Thoracic aorta (tissue), 2 donors: ENCODE measurements at places on chromosomes 2 and 18. TPM values are rescaled to one million over a fixed set of nuclear protein-coding genes. Genes with fewer than 3 reads are reported as not detected.

Gene C2orf81
- 1.9 TPM for total RNA-seq

Gene SNRPD1
- 7.8 TPM for total RNA-seq

Gene CABLES1
- total RNA-seq: 28.7 TPM

Gene IL1R2
- total RNA-seq: 47.7 TPM

Gene SOX11
- not detected for total RNA-seq

Gene KLHL41
- 0.28 TPM for total RNA-seq

Gene CTAGE1
- not detected for total RNA-seq

Gene TUBA4B
- not detected for total RNA-seq

Gene CKAP2L
- total RNA-seq: not detected

Gene DPP4
- 2.0 TPM for total RNA-seq

DNA sequence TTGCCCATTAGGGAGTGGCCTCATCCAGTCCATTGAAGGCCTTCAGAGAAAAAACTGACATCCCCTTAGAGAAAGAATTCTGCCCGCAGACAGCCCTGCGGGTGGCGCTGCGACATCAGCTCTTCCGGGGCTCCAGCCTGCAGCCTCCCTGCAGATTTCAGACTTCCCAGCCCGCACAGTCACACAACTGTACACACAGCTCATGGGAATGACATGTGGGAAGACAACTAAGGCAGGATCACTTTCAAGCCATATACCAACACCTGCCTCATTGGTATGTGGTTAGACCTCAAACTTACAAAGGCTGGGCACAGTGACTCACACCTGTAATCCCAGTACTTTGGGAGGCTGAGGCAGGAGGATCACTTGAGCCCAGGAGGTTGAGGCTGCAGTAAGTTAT, 24.8 kb upstream of the TUBB6 start:
- no peak for DNase-seq

DNA sequence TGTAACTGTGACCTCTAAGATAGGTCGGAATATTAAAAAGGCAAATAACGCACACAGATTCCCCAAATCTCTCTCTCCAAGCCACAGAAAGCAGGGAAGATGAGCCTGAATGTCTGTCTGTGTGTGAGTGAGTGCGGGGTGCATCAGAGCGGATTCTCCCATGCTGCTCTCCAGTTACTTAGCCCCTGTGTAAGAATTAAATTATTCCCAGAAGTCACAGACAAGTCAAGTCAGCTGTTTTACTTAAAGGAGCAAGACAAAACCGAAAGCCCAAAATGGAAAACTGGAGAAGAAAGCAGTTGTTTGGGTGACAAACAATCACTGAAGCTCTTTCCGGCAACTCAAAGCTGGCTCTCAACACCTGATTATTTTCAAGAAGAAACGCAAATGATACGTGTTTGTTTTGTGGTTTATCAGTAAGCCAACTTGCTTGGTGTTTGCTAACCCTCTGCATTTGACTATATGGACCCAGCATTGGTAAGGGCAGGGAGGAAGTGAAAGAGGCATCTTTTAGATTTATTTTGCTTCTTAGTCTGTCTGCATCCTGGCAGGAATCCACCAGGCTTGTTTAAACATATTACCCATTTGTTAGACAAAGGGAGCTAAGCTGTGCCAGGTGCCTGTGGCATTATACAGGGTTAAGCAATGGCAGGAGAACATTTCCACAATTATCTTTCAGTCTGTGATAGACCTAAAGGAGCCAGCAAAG, 121.5 kb upstream of the CREB1 start:
- DNase-seq: no peak

- no peak for DNase-seq
Measured at GRCh38 chr18:24273596-24273995, 124.0 kb downstream of the OSBPL1A start.

GRCh38 chr18:54968807-54969206, 9.5 kb upstream of the CCDC68 start:
- no peak for DNase-seq

GRCh38 chr2:11647834-11648600, 22.0 kb downstream of the NTSR2 start:
- DNase-seq: no peak

DNA sequence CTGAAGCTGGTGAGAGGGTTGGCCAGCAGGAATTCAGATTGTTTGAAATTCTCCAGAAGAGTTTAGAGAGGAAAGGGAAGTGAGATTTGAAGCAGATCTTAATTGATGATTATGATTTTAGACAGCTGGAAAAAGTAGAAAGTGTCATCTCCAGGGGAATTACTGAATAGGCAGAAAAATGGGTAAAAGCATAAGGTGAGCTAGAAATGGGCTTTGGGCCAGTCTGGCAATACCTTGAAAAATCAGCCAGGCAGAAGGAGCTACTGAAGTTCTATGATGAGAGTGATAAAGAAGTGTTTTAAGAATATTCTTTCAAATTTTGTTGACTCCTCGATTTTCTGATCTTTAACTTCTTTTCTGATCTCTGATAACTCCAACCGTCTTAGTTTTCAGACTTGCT, 172.9 kb upstream of the CCDC150 start:
- DNase-seq: no peak

DNA sequence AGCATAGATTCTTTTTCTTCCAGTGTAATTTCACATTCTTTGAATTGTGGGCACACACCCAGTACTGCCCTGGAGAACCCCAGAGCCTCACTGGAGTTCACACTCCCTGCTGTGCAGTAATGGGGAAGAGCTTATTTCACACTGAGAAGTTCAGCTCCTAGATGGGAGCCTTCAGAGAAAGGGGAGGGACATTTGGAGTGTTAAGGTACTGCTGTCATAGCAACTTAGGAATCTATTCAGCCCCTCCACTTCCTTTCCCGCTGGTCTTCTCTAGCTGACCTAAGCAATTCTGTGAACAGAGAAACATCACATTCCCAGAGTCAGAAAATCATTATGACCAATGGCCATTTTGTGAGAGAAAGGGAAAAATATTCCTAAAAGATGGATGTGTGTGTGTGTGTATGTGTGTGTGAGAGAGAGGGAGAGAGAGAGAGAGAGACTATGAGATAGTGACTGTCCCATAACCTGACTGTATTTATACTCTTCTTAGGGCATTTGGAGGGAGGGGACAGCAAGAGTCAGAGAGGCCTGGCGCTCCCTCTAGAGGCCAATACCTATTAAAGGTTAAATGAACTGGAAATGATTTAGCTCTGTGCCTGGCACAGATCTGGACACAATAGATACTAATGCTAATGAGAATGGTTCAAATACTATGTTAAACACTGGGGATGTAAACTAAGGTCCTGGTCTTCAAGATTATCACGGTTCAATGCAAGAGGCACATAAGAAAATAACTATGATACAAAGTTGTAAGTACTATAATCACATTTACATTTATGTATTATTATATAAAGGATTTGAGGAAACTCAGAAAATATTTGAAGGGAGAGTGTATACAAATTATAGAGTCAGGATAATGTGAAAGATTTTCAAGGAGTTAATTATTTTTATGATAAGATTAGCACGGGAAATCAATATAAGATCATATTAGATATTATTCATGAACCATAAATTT, 41.5 kb upstream of the RPE start:
- no peak for DNase-seq

GRCh38 chr2:3414133-3414860, 34.8 kb downstream of the TRAPPC12 start:
- DNase-seq: no peak

DNA sequence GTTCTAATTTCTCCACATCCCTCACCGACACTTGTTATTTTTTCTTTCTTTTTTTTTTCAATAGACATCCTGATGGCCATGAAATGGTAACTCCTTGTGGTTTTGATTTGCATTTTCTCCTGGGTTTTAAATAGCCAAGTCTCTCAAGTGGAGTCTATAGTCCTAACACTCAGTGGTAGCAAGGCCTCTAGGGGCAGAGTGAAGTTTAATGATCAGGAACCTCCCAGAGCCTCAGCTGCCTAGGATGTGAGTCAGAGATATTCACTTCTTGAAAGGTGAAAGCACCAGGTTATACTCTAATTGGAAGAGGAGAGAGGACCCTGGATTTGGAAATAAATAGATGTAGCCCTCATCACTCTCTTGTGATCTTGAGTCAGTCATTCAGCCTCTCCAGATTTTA, 62.7 kb upstream of the CAPN13 start:
- no peak for DNase-seq

DNA sequence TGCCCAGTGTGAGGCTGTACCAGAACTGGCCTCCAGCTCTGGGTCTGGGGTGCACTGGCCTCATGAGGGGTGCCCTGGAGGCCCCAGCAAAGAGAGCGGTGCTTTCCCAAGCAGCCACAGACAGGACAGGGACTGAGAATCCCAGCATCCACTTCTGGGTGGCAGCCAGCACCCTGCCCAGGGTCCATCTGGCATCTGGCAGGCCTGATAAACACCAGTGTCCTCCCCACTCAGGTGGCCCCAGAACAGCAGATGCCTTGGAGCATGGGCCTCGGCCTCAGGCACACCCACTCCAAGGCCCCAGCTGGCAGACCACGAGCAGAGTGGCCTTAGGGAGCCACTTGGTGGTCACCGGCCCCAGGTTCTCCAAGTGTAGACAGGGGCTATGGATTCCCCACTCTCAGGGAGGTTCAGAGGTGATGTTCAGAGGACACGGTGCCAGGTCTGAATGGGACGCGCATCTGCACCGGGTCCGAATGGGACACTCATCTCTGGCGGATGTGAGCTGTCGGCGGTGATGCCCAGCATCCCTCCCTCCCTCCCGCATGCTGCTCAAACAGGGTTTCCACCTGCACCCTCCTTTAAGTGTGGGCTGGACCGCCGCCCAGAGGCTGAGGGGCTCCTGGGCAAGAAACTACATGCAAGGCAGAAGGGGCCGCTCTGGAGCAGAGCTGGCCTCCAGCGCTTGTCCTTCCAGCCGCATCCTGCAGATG, 82.2 kb upstream of the GPC1 start:
- no peak for DNase-seq

GRCh38 chr2:148914463-148914862, 39.4 kb downstream of the KIF5C start:
- no peak for DNase-seq

- DNase-seq: no peak
Measured at GRCh38 chr2:45617496-45617895, 6.4 kb upstream of the SRBD1 start.

DNA sequence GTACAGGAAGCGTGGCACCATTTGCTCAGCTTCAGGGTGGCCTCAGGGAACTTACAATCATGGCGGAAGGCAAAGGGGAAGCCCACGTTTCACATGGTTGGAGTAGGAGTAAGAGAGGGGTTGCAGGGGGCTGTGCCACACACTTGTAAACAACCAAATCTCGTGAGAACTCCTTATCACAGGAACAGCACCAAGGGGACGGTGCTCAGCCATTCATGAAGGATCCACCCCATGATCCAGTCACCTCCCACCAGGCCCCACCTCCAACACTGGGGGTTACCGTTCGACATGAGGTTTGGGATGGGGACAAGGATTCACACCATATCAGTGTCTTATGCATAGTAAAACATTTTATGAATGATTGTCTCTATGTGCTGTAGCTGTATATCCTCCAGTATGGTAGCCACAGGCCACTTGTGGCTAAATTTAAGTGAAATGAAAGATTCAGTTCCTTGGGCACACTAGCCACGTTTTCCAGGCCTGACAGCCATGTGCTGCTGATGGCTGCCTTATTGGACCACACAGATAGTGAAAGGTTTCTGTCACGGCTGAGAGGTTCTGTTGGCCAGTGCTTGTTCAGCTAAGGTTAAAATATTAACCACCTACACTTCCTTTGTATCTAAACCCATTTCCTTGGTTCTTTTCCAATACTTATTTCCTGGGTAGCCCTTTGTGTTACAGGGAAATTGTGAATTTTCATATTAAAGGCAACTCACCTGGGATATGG, 77.3 kb downstream of the AGAP1 start:
- DNase-seq: no peak

DNA sequence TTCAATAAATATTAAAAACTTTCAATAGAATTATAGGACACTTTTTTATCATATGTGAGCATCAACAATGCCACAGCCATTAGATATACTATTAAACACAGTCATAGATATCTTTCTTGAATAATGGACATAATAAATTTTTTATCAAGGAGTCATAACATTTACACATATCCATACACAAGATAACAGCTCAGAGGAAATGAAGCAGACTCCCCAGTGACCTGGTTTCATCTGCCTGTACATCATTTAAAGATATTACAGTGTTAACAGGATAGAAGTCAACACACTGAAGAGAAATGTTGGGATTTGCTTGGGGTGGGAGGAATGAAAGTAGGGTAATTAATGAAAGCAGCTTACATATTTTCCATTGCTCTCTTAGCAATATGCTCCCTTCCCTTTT, 5.1 kb downstream of the SCG2 start:
- DNase-seq: no peak

DNA sequence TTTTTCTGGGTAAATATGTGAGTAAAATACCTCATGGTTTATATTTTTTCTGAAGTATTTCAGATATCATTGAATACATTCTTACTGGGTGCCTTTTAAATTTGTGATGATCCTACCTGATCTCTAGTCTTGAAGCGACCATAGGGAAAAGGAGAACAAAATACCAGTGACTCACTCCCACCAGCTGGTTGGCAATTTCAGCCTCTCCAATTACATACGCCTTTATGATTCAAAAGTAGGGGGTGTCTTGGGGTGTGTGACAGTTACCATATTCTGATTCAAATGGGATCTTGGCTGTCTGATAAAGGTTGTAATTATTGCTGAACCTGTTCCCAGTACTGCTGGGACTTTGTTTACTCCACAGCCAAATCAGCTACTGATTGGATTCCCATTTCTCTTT, 175.9 kb upstream of the NXPH2 start:
- DNase-seq: no peak

DNA sequence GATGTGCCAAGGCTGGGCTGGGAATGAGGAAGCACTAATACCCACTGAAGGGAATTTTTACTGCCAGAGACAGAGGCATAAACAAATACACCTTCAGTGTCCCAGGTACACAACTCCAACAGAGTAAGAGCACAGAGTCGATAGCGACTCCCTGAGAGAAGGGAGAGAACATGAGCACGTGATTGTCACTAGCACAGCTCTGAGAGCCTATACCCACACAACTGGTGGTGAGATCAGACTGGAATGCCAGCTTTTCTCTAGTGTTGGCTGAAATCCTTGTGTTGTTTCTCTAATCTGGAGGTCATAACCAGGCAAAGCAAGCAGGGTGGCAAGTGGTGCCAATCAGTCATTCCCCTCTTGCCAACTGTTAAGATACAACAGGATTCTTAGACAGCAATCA, 377.2 kb downstream of the CNTNAP5 start:
- DNase-seq: no peak

GRCh38 chr2:152132306-152132705, 33.5 kb upstream of the CACNB4 start:
- no peak for DNase-seq
